Thoracic aorta (tissue), 2 donors: ENCODE measurements at places on chromosomes 7 and 10. TPM values are rescaled to one million over a fixed set of nuclear protein-coding genes. Genes with fewer than 3 reads are reported as not detected.
A peak's percentile ranks its signal among the peaks of the same experiment; 100 is the strongest.

DNA sequence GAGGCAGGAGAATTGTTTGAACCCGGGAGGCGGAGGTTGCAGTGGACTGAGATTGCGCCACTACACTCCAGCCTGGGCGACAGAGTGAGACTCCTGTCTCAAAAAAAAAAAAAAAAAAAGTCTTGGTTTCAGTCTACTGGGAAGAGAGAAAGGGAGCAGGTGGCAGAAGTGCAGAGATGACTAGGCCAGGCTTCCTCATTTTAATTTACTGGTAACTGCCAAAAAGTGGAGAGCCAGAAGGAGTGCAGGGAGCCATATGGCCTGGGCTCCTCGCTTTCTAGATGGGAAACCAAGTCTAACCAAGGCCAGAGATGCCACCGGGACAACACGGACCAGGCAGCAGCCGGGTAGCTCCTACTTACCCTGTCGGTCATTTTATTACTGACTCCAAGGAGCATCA is 12.2 kb downstream of the SEPHS1 start:
- H3K36me3 ChIP-seq = peaks cover 23% of the 10 kb centered on the region
- H3K27ac ChIP-seq = no peak overlapping the region
- no peaks in the 10 kb centered on the region for H3K27me3 ChIP-seq
- no peak overlapping the region for H3K4me3 ChIP-seq
- H3K4me1 ChIP-seq = no peaks in the 10 kb centered on the region

GRCh38 chr10:120022357-120022756 is 129.8 kb downstream of the SEC23IP start:
- H3K4me3 ChIP-seq = no peak overlapping the region
- no peak for DNase-seq
- no peaks in the 10 kb centered on the region for H3K36me3 ChIP-seq
- no peaks in the 10 kb centered on the region for H3K4me1 ChIP-seq

The HABP2 gene
- total RNA-seq = not detected

- no peak for DNase-seq
- no peaks in the 10 kb centered on the region for H3K4me1 ChIP-seq
- H3K4me3 ChIP-seq = no peak overlapping the region
- no peaks in the 10 kb centered on the region for H3K36me3 ChIP-seq
- H3K27me3 ChIP-seq = no peaks in the 10 kb centered on the region
Measured at GRCh38 chr10:67669978-67670377, 26.0 kb downstream of the CTNNA3 start.

The MMP21 gene
- total RNA-seq = not detected

GRCh38 chr10:43043342-43043772 is 33.5 kb upstream of the RET start:
- H3K4me1 ChIP-seq = no peaks in the 10 kb centered on the region
- no peaks in the 10 kb centered on the region for H3K27me3 ChIP-seq
- H3K27ac ChIP-seq = no peak overlapping the region
- DNase-seq = no peak

DNA sequence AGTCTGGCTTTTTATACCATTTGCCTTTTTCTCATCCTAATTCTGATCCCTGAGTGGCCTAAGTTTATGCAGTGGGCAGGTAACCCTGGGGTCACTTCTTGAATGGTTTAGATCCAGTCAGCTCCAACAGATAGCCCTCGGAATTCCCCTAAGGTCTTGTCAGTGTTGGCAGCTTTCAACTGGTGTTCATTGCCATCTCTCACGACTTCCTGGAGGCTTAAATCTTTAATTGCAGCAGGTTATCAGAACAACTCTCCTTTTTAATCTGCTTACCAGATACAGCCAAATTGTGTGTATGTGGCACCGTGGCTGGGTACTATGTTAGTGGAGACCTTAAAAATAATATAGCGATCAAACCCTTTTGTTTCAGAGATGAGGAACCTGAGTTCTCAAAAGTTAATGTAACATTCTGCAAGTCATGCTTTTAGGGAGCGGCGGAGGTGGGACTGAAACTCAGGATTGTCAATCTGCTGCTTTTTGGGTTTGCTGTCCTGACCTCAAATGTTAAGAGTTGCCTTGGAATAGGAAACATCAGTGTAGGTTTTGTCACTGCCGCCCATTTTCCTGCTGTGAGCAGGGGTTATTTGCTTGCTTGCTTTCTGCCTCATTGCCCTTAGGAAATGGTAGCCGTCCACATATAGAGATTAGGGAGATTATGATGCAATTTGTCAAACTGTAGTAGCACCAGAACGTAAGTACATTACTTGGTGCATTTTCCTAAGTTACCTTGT is 818 bp downstream of the DLD start:
- no peak for DNase-seq
- H3K27ac ChIP-seq = peak overlapping the region; percentile 84
- H3K4me3 ChIP-seq = peak overlapping the region; percentile 81
- no peaks in the 10 kb centered on the region for H3K27me3 ChIP-seq
- H3K36me3 ChIP-seq = no peaks in the 10 kb centered on the region

The SPAM1 gene
- not detected for total RNA-seq

DNA sequence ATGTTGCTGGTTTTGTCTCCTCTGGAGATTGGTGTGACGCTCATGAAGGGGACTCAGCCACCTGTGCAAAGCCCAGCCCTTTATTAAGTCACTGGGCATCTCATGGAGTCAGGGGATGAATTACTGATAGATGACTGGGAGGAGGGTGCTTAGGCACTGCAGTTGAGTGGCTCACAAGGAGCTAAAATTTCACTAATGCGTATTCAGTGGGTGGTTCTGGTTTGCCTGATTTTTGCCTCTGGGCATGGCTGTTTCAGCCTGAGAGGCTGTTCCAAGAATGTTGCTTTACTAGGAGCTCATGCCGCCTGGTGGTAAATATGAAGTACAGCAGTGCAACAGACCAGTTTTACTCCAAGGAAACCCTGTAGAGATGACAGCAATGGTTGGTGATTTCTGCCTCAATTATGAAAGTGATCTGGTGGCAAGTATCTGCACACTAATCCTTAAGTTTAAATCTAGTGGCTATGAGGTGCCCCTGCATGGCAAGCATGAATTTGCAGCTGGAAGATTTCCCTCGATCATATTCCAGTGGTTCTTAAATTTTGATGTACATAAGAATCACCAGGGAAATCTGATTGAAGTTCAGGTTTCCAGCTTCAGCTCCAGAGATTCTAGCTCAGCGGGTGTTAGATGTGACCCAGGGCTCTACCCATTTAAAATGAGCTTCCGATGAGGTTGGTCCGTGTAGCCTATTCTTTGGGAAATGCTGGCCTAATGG is 19.9 kb downstream of the ACTA2 start:
- H3K36me3 ChIP-seq = peaks cover 27% of the 10 kb centered on the region
- peak overlapping the region; percentile 72 for H3K27ac ChIP-seq
- DNase-seq = no peak
- H3K27me3 ChIP-seq = no peaks in the 10 kb centered on the region

DNA sequence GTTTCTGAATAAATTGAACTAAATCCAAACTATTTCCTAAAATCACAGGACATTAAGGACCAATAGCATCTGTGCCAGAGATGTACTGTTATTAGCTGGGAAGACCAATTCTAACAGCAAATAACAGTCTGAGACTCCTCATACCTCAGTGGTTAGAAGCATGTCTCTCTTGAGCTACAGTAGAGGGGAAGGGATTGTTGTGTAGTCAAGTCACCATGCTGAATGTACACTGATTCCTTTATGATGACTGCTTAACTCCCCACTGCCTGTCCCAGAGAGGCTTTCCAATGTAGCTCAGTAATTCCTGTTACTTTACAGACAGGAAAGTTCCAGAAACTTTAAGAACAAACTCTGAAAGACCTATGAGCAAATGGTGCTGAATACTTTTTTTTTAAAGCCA is 13.9 kb downstream of the MEST start:
- H3K4me1 ChIP-seq = no peaks in the 10 kb centered on the region
- H3K27ac ChIP-seq = no peak overlapping the region
- H3K27me3 ChIP-seq = no peaks in the 10 kb centered on the region
- H3K36me3 ChIP-seq = peaks cover 4% of the 10 kb centered on the region
- no peak for DNase-seq

GRCh38 chr10:101221963-101222531 is 7.2 kb downstream of the LBX1 start:
- H3K27me3 ChIP-seq = peaks cover 45% of the 10 kb centered on the region
- peaks cover 59% of the 10 kb centered on the region for H3K4me1 ChIP-seq
- no peaks in the 10 kb centered on the region for H3K36me3 ChIP-seq
- H3K27ac ChIP-seq = no peak overlapping the region

GRCh38 chr7:84363741-84364140 is 169.2 kb upstream of the SEMA3A start:
- H3K27me3 ChIP-seq = no peaks in the 10 kb centered on the region
- no peak overlapping the region for H3K27ac ChIP-seq
- no peaks in the 10 kb centered on the region for H3K4me1 ChIP-seq
- no peak for DNase-seq

DNA sequence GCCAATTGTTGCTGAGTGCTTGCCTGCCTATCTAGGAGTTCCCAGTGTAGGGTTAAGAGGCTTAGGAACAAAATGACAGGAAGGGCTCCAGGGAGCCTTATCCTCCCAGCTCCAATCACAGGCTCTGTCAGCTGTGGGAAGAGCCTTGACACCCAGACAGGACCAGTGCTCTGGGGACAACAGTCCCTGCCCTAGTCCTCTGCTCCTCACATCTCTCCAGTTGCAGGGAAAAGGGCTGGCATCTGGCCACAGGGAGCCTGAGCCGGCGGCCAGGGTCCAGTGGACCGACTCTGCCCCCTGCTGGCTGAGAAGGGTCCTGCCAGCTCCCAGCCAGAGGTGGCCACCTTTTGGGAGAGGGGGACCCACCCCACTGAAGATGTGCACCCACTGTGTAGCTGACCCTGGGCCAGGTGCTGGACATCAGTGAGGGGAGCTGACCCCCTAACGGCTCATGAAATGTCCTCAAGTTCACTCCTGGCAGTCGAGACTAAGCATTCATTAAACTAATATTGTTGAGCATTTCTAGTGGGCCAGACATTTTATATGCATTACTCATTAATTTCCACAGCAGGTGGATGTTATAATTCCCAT is 17.6 kb downstream of the DNAJB12 start:
- peak; percentile 54 for DNase-seq
- peaks cover 33% of the 10 kb centered on the region for H3K4me1 ChIP-seq
- H3K27me3 ChIP-seq = no peaks in the 10 kb centered on the region
- peaks cover 31% of the 10 kb centered on the region for H3K36me3 ChIP-seq

- no peaks in the 10 kb centered on the region for H3K4me1 ChIP-seq
- no peaks in the 10 kb centered on the region for H3K27me3 ChIP-seq
- no peak for DNase-seq
- H3K4me3 ChIP-seq = no peak overlapping the region
Measured at GRCh38 chr7:125668321-125668993, 738.8 kb upstream of the POT1 start.

The FBXL13 gene
- 0.95 TPM for total RNA-seq

DNA sequence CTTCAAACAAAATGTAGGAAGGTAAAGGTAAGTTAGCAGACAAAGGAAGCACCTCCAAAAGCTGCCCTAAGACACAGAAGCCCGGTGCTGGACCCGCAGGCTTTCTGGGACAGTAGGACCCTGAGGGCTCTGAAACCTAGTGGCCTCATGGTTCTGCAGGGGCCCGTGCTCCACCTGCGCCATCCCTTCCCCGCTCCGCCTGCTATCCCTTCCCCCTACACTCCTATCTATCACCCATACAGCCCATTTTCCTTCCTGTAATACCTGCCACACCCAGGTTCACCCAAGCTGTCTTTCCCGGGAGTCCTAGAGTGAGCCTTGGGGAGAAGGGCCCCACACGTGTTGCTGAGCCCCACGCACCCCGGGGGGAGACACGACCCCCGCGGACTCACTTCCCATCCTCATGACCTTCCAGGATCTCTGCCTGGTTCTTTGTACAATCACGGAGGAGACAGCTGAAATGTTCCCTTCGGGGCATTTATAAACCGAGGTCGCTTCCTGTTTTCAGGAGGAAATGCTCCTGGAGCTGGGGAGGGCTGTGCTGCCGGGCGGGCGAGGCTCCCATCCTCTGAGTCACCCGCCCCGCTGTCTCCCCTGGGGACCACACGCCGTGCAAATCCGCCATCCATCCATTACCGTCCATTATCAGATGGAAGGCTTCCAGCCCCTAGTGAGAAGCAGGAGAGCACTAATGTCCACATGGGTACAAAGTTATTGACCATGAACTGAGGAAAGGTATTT is 251.7 kb upstream of the PITRM1 start:
- DNase-seq = no peak
- H3K27ac ChIP-seq = no peak overlapping the region
- no peaks in the 10 kb centered on the region for H3K27me3 ChIP-seq

The CLDN4 gene
- not detected for total RNA-seq

DNA sequence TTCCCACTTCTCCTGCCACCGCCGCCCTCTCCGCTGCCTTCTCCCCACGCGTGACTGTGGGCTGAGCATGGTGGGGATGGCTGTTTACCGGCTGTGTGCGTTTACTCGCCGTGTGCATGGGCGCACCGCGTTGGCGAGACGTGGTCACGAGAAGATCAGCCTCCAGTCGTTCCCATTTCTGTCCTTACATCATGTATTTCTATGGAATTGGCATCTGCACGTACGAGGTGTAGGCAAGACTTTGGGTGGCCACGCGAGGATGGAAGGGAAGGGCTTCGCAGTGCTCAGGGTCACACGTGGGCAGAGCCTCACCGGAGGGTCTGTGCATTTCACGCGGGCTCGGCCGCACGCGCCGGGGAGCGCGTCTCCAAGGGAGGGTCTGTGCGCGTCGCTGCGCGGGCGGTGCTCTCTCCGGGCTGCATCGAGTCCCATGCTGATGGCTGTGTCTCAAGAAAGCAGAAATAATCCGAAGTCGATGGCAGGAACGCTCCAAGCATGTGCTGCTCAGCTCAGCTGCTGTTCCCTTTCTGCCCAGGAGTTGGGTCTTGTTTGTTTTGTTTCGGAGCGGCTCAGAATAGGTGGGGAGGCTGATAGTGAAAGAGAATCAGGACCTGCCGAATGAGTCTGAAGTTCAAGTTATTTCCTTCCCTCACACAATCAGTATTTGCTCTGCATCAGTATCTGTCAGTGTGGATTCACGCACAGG is 973 bp downstream of the CAMK1D start:
- no peak overlapping the region for H3K27ac ChIP-seq

DNA sequence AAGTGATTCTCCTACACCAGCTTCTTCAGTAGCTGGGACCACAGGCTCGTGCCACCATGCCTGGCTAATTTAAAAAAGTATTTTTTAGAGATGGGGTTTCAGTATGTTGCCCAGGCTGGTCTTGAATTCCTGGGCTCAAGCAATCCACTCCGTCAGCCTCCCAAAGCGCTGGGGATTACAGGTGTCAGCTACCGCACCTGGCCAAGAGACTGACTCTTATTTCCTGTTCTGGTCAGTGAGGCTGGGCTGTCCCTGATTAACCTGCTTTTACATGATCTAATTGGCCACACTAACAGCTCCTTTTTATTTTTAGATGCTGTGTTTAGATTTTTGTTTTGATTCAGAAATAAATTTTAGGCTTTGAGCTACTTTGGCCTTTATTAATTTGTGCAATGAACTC is 203.9 kb downstream of the NXPH1 start:
- H3K27ac ChIP-seq = no peak overlapping the region
- H3K27me3 ChIP-seq = no peaks in the 10 kb centered on the region
- H3K4me3 ChIP-seq = no peak overlapping the region
- DNase-seq = no peak
- H3K4me1 ChIP-seq = no peaks in the 10 kb centered on the region

The CREB5 gene
- total RNA-seq = 44.4 TPM

- peaks cover 34% of the 10 kb centered on the region for H3K4me1 ChIP-seq
- H3K27me3 ChIP-seq = no peaks in the 10 kb centered on the region
- no peak for DNase-seq
- peak overlapping the region; percentile 34 for H3K4me3 ChIP-seq
- peak overlapping the region; percentile 57 for H3K27ac ChIP-seq
- H3K36me3 ChIP-seq = no peaks in the 10 kb centered on the region
Measured at GRCh38 chr7:92633211-92633906, 43.2 kb upstream of the FAM133B start.
